ENCODE measurements at places on chromosomes 2 and 18.

GRCh38 chr2:25808006-25808383 lies 70.3 kb downstream of the ASXL2 start:
- no peak for DNase-seq

DNA sequence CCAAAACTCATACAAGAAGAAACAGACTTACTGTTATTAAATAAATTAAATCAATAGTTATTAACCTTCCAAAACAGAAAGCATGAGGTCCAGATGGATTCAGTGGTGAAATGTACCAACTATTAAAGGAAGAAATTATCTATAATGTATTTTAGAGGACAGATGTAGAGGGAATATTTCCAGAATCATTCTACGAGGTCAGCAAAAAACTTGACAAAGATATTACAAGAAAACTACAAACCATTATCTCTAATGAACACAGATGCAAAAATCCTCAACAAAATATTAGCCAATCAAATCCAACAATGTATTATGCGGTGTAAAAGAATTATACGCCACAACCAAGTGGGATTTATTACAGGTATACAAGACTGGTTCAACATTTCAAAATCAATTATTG lies 63.7 kb downstream of the ROCK2 start:
- DNase-seq: no peak

DNA sequence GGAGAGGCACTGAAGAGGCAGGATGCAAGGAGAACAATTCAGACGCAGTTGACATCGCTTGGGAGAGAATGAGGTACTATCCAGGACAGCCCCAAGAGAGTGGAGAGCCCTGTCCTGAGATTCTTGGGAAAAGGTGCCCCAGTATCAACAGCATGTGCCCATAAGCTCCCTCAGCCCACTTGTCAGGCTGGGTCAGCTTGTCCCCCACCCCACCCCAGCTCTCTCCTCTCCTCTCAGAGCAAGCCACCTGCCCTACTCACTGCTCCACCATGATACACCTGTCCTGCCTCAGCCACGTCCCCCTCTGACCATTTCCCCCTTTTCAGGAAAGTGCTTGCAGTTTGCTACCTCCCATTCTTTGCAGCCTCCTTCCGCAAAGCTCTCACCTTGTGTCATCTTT lies 111.8 kb downstream of the XRCC5 start:
- DNase-seq: no peak

GRCh38 chr18:45024357-45025088 lies 343.8 kb downstream of the SETBP1 start:
- no peak for DNase-seq

GRCh38 chr2:169291517-169291916 lies 70.8 kb downstream of the LRP2 start:
- no peak for DNase-seq

DNA sequence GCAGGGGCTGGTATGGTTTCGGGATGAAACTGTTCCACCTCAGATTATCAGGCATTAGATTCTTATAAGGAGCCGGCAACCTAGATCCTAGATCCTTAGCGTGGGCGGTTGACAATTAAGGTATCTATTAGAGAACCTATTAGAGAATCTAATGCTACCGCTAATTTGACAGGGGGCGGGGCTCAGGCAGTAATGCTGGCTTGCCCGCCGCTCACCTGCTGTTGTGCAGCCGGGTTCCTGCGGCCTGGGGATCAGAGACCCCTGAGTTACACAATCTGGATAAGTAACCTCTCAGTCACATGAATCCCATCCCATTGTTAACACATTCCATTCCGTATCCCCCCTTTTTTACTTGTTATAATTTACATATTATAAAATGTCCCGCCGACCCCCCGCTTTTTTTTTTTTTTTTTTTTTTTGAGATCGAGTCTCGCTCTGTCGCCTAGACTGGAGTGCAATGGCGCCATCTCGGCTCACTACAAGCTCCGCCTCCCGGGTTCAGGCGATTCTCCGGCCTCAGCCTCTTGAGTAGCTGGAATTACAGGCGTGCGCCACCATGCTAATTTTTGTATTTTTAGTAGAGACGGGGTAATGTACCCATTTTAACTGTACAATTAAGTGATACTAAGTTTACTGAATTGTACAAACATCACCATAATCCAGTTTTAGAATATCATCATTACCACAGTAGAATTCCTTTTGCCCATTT lies 42.0 kb upstream of the GPD2 start:
- DNase-seq: no peak

DNA sequence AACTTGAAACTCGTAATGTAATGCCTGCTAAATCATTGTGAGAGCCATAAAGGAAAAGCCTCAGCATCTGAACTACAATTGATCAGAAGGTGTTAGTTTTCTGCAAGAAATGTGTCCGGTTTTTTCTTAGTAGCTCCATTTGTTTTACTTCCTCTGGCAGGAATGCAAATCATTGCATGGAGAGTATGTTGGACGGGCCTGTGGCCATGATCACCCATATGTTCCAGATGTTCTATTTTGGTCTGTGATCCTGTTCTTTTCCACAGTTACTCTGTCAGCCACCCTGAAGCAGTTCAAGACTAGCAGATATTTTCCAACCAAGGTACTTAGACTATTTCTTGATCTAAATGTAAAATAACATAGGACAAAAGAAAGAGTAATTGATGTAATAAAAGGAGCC lies 126.6 kb downstream of the DPP4 start:
- DNase-seq: no peak

DNA sequence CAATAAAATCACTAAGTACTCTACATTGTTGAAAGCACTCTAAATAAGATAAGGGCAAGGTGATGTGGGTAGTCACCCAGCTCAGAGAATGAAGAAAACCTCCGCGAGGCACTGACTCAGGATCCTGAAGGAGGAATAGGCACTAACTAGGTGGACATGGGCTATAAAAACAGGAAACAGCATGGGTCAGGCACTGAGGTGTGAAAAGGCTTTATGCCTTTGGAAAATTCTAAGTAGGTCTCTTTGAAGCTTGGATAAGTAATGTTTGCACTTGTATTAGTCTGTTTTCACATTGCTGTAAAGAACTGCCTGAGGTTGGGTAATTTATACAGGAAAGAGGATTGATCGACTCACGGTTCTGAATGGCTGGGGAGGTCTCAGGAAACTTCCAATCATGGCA lies 161.6 kb downstream of the EPHA4 start:
- no peak for DNase-seq

- DNase-seq: no peak
These were observed 15.5 kb downstream of the KCNS3 start for GRCh38 chr2:17894005-17894404.

GRCh38 chr2:234977228-234977679 lies 25.4 kb downstream of the SH3BP4 start:
- DNase-seq: no peak

- DNase-seq: no peak
These were observed 390.3 kb downstream of the NRXN1 start for GRCh38 chr2:50641633-50642032.

- DNase-seq: no peak
These were observed 3.6 kb downstream of the DYNC2LI1 start for GRCh38 chr2:43777306-43777926.

GRCh38 chr18:71374294-71375000 lies 1085.6 kb downstream of the SOCS6 start:
- no peak for DNase-seq

GRCh38 chr2:675460-675859 lies 1.7 kb downstream of the TMEM18 start:
- no peak for DNase-seq

- DNase-seq: no peak
These were observed 151.8 kb downstream of the SH3RF3 start for GRCh38 chr2:109280804-109281203.

DNA sequence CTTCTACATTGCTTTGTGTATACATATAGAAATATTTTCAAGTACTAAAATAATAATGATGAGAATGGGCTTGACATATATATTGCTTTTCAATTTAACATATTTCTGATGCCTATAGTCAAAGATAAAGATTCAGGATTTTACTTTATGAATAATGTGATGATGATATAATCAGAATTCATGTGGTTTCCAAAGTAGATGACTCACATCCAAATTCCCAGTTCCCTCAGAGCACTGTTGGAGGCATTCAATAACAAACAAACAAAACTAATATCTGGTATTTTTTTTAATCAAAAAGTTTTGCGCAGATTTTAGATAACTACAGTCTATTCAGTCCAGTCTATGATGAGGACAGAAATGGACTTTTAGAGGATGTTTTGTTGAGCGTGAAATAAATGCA lies 2094.5 kb upstream of the CELF4 start:
- DNase-seq: no peak

GRCh38 chr2:217307023-217307422 lies 447.2 kb upstream of the TNP1 start:
- no peak for DNase-seq

GRCh38 chr2:151849413-151850010 lies 21.3 kb upstream of the ARL5A start:
- no peak for DNase-seq

DNA sequence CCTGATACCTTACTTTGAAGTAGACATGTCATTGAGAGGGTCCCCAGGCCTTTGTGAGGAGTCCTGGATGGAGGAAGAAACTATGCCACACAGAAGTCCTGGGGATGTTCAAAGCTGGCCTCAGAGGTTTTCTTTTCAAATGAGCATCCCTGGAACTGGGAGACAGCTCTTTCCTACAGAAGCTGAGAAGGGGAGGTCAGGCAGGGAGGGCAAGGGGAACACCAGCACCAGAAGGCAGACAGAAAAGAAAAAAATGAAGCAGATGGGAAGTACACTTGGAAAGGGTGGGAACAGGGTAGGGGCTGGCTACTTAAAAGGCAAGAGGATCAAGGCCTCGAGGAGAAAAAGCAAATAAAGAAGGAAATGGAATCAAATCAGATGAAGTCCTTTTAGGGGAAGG lies 120.0 kb downstream of the FMNL2 start:
- DNase-seq: no peak

DNA sequence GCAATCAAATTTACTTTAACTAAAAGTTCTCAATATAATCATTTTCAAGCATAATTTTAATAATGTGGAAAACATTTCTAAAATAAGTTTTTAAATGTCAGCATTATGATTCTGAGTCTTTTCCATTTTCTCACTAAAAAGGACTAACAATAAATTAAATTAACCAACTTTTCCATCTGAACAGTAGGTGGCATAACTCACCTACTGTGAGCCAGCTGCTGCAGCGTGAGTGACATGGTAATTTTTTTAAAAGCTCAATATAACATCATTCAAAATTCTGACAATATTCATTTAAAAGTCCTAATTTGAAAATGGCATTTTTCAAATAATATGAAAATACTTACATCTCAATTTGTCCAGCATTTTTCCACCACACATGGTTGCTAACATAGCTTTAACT lies 66.5 kb downstream of the DTNB start:
- no peak for DNase-seq

DNA sequence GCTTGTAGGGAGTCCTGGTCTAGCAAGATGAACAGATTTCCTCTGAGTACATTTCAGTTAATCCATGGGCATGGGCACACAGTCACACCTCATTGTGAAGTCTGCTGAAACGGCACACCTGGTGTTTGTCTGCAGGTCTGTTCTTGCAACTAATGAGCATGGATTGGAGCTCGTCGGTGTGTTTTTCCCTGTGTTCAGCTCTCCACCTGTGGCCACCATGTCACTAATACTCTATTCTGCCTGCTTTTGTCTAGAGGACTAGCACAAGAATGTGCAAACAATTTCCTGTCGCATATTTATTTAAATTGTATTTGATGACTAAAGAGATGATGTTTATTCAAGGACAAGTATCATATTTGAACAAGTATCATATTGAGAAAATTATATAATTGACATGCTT lies 24.5 kb upstream of the PPP4R1 start:
- no peak for DNase-seq

- DNase-seq: no peak
These were observed 149.5 kb downstream of the ACOXL start for GRCh38 chr2:110881908-110882307.

GRCh38 chr18:7234091-7234490 lies 3.2 kb downstream of the LRRC30 start:
- DNase-seq: no peak

DNA sequence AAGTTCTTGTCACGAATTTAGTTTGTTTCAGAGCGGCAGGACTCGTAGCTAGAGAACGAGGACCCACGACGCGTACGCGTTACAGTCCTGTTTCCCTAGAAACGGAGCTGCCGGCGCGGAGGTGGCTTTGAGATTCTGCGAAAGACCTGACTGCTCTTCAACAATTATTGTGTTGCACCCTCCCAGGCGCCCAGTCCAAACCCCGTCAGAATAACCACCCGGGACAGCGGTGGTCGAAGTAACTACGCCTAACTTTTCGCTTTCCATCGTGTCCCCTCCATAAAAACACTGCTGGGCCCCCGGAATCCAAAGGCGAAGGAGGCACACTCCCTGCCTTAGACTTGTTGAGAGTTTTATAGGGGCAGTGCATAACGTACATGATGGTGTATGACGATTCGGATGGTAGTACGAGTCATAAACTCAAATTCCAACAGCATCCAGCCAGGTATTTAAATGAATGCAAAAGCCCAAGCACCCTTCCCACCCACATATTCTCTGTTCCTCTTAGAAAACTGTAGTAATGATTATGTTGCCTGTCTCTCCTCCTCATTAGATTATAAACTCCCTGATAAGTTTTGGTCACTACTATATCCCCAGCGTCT lies 651 bp upstream of the STAM2 start:
- no peak for DNase-seq

DNA sequence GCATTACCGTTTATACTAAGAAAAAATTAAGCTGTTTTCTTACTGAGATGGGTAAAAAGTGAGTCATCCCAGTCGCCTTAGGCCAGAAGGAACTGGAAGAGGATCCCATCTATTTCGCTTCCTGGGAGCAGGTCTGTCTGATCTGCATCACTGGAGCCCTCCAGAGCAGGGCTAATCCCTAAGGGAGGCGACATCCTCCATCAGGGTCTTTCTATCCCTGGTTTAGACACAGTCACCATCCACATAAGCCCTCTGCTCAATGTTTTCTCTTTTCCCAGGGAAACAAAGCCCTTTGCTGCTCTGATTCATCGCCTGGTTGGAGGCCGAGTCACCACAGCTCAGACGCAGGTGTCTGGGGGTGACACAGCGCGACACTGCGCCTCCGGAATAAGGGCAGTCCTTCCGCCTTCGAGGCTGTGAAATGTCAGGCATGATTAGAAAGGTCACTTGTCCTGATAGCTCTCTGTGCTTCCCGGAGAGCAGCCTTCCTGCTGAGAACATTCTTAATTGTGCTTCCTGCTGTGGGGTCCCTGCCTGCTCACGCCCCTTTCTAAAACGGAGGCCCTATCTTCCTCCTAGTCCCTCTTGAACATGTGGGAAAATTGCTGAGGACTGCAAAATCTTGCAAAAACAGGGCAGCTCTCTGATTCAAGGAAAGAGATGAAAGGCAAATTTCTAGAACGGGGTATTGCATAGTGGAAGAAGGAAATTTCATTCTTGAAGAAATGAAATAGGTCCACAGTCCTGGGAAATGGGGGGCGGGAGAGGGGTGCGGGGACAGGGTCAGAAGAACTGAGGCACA lies 56.3 kb downstream of the MARCHF4 start:
- DNase-seq: no peak

DNA sequence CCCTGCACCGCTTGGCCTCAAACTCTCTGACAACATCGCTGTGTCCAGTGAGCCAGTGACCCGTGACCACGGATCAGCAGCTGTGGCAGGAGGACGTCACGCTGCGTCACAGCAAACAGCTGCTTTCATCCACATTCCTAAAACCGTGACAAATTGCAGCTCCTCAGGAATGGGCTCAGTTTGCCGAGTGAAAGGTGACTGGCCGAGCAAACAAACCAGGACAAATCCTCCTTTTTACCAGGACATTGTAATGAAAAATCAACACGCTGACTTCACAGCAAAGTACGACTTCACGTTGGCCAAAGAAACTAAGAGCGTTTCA lies 57.6 kb downstream of the PXDN start:
- DNase-seq: no peak

- DNase-seq: no peak
These were observed 47.1 kb downstream of the ITGAV start for GRCh38 chr2:186636800-186637496.

- no peak for DNase-seq
These were observed 289.7 kb upstream of the KCNJ3 start for GRCh38 chr2:154408786-154409185.
